CD4-positive, alpha-beta memory T cell (primary cell): ENCODE measurements at places on chromosomes 12 and 14.

DNA sequence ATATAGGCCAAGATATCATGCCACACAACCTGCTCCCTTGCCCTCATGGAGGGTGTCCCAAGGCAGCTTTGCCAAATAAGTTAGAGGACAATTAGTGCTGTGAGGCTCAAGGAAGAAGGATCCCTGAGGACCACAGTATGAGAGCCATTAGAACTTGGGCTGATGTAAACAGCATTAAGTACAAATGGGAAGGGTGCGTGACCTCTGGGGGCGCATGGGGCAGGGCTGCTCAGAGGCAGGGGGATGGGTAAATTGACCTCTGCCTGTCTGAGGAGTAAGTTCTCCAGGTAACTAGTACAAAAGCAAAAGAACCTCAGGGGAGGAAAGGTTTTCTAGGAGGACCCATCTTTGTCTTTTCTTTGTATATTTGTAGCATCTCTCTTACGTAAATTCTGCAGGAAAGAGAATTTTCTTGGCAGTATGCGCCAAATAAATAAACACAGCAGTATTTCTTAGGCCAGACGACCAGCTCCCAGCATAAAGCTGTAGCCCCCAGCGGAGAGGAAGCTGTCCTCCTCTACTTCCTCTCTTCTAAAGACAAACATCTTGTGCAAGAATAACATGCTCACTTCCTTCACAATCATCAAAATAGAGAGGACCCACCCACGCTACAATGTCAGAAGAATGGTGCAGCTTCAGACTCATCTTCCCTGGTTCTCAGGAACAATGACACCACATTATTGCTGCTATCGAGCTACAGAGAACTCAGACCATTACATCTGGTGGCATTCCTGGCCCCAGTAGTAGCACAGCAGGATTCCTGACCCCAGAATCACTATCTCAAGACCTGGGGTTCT lies 16.4 kb upstream of the VWF start:
- peak; percentile 15 for DNase-seq

- no peak for DNase-seq
Measured at GRCh38 chr12:52673713-52674432, 6.3 kb downstream of the KRT1 start.

DNA sequence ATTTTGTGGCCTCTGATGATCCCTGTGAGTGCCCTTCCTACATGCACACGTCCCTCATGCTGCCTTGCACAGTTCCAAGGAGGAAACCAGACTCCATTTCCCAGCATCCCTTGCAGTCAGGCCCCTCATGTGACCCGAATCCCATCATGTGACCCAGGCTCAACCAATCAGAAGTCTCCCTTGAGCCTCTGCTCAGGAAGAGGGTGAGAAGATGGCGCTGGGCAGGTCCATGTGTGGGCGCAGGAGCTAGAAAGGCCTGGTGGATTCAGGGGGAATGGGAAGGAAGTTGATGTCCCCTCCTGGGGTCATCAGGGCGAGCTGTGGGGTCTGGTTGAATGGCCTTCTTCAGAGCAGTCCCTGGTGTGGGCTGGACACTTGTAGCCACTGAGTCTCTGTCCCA lies 240.5 kb downstream of the ADGRD1 start:
- no peak for DNase-seq

DNA sequence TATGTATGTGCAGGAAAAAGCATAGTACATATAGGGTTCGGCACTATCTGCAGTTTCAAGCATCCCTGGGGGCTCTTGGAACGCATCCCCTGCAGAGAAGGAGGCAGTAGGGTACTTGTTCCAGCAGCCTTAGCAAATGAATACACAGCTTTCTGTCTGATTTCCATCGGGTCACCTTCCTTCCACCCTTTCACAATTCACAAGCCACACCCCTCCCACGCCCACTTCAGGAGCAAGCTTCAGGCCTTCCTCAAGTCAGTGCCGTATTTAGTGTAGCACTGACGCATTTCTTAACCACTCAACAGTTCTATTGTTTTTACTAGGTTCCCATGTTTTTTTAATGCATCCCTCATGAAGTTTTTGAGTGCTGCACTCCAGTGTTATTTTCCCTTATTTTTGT lies 64.2 kb downstream of the CLMN start:
- no peak for DNase-seq
